ENCODE measurements at places on chromosomes 12 and 14. TPM values are rescaled to one million over a fixed set of nuclear protein-coding genes. Genes with fewer than 3 reads are reported as not detected.

DNA sequence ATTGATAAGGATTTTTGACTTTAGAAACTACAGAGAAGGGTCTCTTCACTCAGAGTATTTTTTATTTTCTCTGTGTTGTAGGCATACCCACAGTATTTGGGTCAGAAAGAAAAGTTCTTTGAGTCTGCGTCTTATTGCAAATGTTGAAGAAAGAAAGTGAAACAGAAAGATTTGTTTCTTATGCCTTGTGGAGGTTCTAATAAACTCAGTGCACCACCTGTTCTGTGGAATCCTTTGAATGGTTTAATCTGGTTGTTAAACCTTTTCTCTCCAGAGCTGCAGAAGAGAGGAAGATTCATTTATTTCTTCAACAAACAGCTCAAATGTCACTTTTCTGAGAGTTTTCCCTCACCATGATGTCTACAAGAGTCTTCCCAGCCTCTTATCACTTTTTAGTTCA lies 146.6 kb upstream of the PLEKHG7 start:
- DNase-seq: no peak

- no peak for DNase-seq
These were observed 54.8 kb downstream of the NFKBIA start for GRCh38 chr14:35349496-35350365.

GRCh38 chr14:99774556-99775307 lies 18.5 kb upstream of the EML1 start:
- no peak for DNase-seq

GRCh38 chr12:109795023-109795422 lies 38.2 kb downstream of the TRPV4 start:
- no peak for DNase-seq

- no peak for DNase-seq
These were observed 3.7 kb upstream of the RTL1 start for GRCh38 chr14:100907240-100907639.

- no peak for DNase-seq
These were observed 85.5 kb upstream of the HECTD1 start for GRCh38 chr14:31292937-31293616.

DNA sequence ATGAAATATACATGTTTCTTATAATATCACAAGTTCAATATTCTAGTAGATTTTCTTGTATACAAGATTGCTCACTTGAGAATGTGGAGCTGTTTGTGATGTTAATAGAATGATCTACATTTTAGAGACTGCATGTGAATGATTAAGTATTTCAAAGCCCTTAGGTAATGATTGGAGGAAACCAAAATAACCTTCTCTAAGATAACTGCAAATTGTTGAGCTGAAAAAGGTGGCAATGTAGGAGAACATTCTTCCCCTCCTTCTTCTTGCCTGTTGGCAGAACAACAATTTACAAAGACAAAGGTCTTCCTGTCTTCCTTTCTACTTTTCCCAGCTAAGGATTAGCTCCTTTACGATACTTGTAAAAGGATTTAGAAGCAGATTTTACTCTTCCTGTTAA lies 2.0 kb upstream of the CLEC6A start:
- DNase-seq: no peak

GRCh38 chr12:22310275-22310674 lies 24.2 kb downstream of the ST8SIA1 start:
- no peak for DNase-seq

- no peak for DNase-seq
These were observed 44.0 kb downstream of the A2ML1 start for GRCh38 chr12:8866429-8866828.

- DNase-seq: no peak
These were observed 7.6 kb upstream of the ORAI1 start for GRCh38 chr12:121618659-121619233.

DNA sequence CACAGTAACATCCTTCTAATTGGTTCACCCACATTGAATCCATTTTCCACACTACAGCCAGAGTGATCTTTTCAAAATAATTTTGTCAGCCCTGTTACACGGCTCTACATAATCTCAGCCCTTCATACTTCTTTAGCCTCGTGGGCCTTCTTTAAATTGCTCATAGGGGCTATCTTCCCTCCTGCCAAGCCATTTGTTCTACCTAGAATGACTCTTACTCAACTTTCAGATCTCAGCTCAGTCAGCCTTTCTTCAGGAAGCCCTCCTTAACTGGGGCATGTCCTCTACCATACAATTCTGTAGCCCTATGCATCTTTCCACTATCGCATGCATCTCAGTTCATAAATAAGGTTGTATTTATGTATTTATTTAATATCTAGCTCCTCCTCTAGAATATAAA lies 39.7 kb downstream of the CEP128 start:
- no peak for DNase-seq

DNA sequence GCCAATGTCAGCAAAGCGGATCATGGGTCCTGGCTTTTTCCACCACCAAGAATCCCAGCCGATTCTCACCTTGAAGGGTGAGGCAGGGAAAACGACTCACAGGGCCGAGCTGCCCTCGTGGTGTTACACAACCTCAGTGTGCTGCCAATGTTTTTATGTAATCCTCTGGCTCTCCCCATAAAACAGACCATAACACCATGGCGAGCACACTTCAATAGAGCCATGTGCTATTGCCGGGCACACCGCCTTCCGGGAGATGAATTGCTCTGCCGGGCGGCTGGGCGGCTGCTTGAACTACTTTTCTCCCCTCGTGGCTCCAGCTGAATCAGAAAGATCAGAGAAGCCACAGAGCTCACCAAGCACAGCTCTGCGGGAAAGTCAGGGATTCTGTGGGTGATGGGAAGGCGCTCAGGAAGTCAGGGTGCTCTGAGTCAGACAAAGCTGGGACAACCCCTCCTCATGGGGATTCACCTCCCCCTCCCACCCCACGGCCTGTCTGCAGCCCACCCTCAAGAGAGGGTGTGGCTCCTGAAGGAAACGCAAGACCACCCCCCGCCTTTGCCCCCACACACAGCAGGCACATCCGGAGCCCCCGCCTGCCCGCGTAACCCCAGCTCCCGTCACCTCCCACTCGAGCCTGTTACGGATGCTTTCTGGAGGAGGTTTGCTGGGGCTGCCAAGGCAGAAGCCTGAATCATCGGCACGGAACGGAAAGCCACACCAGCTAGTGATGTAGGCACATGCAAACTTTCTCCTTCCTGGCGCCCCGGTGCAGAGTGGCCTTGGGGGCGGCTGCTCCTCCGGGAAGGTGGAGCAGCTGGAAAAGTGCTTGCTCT lies 1.8 kb downstream of the GALNT9 start:
- peak; percentile 65 for DNase-seq

DNA sequence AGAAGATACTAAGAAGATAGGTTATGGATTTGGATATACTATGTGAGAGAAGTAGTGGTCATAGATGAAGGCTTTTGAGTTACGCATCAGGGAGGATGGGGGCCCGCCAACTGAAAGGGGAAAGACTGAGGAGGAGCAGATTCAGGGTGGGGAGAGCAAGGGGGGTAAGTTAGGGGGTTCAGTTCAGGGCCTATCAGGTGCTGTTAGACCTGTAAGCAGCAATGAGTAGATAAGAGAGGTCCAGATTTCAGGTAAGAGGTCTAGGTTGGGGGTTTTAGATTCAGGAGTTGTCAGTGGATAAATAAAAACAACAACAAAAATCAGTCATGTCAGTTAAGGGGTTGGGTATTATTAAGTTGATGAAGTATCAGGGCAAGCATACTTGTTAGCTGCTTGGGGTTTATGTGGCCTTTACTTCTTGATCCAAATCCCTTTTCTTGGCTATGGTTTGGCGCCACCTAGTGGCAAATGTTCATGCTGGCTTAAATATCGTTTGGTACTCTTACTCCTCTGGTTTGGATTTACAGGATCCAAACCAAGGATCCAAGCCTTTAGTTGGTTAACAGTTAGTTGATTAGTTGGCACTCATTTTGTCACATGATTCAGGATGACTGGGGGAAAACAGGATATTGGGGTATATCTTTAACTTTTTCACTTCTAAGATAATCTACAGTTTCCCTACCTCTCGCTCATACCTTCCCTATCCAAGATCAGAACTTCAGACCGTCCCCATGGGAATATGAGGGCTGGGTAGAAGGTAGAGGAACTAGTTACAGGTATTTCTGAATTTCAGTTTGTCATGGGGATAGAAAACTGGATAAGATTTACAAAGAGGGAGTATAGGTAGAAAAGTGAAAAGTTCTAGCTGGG lies 65.1 kb downstream of the PCNX1 start:
- DNase-seq: no peak

GRCh38 chr14:76941946-76942805 lies 86.3 kb downstream of the IRF2BPL start:
- DNase-seq: no peak

DNA sequence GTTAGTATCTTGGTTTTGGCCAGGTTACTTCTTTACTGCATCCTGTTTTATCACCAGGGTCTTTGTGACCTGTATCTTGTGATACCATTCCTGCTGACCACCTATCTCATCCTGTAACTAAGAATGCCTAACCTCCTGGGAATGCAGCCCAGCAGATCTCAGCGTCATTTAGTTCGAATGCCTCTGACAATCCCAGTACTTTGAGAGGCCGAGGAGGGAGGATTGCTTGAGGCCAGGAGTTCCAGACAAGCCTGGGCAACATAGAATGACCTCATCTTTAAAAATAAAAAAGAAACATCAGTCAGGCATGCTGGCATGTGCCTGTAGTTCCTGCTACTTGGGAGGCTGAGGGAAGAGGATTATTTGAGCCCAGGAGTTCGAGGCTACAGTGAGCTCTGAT lies 206.5 kb downstream of the SUDS3 start:
- no peak for DNase-seq

GRCh38 chr12:62934239-62934798 lies 631 bp downstream of the PPM1H start:
- no peak for DNase-seq

GRCh38 chr14:27015065-27015464 lies 417.2 kb upstream of the NOVA1 start:
- DNase-seq: no peak

GRCh38 chr12:76255692-76256091 lies 92.5 kb downstream of the BBS10 start:
- DNase-seq: no peak

DNA sequence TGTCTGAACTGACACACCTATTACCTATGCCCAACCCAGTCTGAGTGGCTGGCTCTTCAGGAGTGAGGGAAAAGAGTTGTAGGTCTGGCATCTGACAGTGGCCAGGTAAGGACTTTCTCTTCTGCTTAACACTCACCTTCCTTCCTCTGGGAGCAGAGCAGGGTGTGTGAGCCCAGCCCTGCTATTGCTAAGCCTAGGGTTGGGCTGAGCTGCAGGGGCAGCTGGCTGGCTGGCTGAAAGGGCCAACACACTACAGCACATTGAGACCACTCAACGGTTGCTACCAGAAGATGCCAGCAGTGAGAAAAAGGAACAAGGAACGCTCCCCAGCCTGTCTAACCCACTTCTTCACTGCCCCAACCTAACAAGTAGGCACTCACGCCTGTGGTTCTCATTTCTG lies 201.2 kb downstream of the DPF3 start:
- no peak for DNase-seq

DNA sequence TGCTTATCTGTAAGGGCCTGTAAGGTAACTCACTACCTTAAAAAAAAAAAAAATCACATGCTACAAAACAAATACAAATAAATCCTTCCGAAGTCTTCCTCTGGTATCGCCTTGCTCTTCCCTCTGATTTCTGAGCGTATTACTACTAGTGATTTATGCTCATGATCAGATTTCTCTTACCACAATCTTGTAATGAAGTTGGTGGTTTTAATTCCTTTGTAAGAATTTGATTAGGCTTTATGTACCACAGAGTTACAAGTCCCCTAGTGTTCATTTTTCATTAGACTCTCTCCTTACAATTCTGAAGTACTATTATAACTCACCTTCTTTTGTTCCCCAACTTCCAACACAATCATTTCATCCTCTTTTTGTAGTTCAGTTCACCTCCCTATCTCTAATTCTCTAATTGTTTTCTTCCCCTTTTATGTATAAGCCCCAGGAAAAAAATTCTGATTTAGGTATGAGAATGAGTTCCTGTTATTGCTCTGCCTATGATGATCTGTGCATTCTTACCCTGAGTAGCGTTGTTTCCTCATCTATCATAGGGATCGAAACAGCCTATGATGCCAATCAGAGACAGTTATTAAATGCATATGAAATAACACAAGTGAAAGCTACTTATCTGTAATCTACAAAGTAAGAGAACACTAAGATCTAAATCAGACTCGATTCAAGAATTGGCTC lies 81.5 kb downstream of the EPS8 start:
- no peak for DNase-seq

- no peak for DNase-seq
These were observed 126.1 kb upstream of the ARHGAP5 start for GRCh38 chr14:31950764-31951637.

DNA sequence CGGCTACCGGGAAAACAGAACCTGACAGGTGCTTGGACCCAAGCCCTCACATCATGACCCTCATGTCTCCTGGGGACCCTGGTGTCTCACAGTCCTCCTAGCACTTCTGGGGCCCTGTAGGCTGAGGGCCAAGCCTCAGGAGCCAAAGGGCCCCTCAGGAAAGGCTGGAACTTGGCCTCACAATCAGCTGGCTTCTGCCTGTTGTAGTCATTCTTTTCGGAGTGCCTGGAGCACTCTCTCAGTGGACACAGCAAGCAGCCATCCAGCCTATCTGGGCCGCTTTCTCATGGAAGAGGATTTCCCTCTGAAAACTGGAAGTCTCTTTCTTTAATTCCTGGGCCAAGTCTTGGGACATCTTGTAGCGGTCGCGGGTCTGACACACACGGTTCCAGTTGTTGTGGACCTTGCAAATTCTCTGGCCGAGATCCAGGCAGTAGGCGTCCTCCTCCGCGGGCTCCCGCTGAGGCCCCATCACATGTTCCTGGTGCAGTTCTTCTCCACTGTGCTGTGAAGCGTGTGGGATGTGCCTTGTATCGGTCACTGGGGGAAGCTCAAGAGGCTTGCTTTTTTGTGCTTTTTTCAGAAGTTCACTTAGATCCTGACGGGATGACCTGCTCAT lies 169.3 kb downstream of the EMP1 start:
- DNase-seq: no peak

DNA sequence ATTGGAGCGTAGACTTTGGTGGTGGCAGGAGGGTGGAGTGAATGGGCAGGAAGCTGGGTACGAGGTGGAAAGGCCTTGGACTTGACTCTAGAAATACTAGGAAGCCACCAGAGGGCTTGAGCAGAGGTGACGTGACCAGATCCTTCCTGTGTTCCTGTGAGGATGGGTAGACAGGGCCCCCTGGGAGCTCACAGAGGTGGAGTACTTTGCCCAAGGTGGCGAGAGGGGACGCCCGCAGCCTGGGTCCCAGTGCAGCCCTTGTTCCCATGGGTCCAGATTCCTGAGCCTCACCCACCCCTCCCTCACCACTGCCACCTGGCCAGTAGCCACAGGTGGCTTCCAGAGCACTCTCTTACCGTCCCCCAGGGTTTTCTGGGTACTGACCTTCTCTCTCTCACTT lies 89.8 kb downstream of the KIF26A start:
- no peak for DNase-seq

Gene FBRSL1
- 37.8 TPM for total RNA-seq

Gene TM7SF3
- total RNA-seq: 62.5 TPM

Gene ADCK1
- total RNA-seq: 2.4 TPM

Gene HVCN1
- total RNA-seq: 6.3 TPM

Gene CLEC4D
- not detected for total RNA-seq

Gene MIPOL1
- total RNA-seq: 0.23 TPM

Gene RPAP3
- 53.9 TPM for total RNA-seq

Gene CMKLR1
- not detected for total RNA-seq

Gene ZNF891
- total RNA-seq: 2.3 TPM

Gene ADSS1
- total RNA-seq: 2.7 TPM

Gene PTMS
- 163 TPM for total RNA-seq

All from activated naive CD4-positive, alpha-beta T cell treated with anti-CD3 and anti-CD28 coated beads, Interleukin-2, amount 50 U/mL, for 72 hours (primary cell).